ENCODE measurements at places on chromosomes 5 and 9. TPM values are rescaled to one million over a fixed set of nuclear protein-coding genes. Genes with fewer than 3 reads are reported as not detected.

The RASEF gene
- total RNA-seq: 0.24 TPM

The CCDC180 gene
- 3.6 TPM for total RNA-seq

The PCDHGA8 gene
- 3.0 TPM for total RNA-seq

The WNT8A gene
- not detected for total RNA-seq

The AFAP1L1 gene
- 10.1 TPM for total RNA-seq

The BHMT2 gene
- total RNA-seq: 12.4 TPM

The MSX2 gene
- total RNA-seq: 20.3 TPM

The PMPCA gene
- total RNA-seq: 37.3 TPM

The ARL14EPL gene
- 0.32 TPM for total RNA-seq

The P4HA2 gene
- 200 TPM for total RNA-seq

The TSSK1B gene
- total RNA-seq: 0.49 TPM

The MEIKIN gene
- not detected for total RNA-seq

The C5 gene
- 2.4 TPM for total RNA-seq
